Stimulated activated CD8-positive, alpha-beta memory T cell treated with anti-CD3 and anti-CD28 coated beads, Interleukin-2, amount 100 ng/mL, for 1 hour (primary cell): ENCODE measurements at places on chromosomes 16 and 17.

GRCh38 chr16:59252317-59252716 is 518.2 kb upstream of the GOT2 start:
- no peak for DNase-seq

- no peak for DNase-seq
These were observed 685 bp upstream of the PSMD3 start for GRCh38 chr17:39979893-39980350.

GRCh38 chr17:14352136-14352535 is 51.3 kb downstream of the HS3ST3B1 start:
- DNase-seq: no peak

DNA sequence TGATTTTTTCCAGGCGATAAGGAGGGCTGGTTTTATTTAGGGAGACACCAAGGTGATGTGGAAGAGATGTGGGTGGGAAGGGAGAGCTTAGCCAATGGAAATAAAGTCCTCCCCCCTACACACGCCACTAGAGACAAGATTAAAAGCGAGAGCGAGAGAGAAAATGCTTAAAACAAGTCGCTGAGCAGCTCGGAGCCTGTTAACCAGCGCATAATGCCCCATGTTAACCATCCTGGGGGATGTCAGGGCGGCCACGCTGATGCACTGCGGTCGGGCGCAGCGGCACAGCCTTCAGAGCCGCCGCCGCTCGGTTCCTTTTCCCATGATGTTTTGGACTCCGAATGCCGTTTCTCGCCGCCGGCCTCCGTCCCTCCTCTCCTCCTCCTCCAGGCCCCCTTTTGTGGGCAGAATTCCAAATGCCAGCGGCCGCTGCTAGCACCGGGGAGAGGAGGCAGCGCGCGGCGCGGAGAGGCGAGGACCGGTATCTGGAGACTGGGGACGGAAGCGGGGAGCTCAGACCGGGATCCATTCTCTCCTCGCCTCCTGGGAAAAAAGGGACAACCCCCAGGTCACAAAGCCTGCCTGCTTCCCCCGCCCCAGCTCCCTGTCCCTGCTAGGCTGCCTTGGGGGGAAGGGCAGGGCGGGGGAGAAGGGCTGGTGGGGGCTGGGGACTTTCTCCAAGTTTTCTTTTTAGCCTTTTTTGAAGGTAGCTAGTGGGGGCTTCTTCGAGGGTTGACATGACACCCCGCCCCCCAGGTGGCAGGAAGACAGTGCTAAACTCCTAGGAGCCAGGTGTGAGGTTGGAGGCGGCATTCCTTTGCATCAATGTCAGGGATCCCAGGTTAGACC is 98.1 kb upstream of the CCL2 start:
- no peak for DNase-seq

DNA sequence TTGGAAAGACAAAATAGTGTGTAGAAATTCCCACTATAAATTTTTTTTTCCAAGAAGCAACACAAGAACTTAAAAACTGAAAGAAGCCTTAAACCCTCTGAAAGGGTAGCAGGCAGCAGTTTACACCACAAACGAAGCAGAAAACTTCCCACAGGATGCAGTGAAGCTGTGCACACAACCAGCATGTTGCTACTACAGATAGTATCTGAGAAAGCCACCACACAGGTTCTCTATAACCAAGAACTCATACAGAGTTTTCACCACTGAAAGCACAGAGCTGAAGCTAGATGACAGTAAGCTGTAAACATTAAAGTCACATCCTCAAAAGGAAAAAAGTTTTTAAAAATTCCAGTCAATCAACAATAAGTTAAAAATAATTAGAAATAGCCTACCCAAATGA is 333.6 kb upstream of the MON1B start:
- no peak for DNase-seq

DNA sequence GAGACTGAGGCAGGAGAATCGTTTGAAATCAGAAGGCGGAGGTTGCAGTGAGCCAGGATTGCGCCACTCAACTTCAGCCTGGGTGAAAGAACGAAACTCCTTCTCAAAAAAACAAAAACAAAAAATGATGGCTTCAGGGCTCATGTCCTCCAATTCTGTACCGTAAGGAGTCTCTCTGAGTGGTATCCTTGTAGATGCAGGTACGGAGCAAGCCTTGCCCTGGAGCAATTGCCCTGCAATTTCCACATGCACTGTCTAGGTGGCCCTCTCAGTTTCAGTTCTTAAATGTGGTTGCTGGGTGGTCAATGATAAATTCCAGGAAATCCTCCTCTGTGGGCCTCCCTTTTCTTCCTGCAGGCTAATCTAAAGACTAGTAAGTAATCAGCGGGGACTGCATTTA is 10.6 kb downstream of the TMEM238L start:
- no peak for DNase-seq

GRCh38 chr16:4933433-4933832 is 3.5 kb downstream of the PPL start:
- DNase-seq: no peak

GRCh38 chr17:33521784-33522183 is 228.7 kb upstream of the ASIC2 start:
- DNase-seq: no peak

GRCh38 chr17:5598457-5598856 is 14.1 kb upstream of the NLRP1 start:
- no peak for DNase-seq

DNA sequence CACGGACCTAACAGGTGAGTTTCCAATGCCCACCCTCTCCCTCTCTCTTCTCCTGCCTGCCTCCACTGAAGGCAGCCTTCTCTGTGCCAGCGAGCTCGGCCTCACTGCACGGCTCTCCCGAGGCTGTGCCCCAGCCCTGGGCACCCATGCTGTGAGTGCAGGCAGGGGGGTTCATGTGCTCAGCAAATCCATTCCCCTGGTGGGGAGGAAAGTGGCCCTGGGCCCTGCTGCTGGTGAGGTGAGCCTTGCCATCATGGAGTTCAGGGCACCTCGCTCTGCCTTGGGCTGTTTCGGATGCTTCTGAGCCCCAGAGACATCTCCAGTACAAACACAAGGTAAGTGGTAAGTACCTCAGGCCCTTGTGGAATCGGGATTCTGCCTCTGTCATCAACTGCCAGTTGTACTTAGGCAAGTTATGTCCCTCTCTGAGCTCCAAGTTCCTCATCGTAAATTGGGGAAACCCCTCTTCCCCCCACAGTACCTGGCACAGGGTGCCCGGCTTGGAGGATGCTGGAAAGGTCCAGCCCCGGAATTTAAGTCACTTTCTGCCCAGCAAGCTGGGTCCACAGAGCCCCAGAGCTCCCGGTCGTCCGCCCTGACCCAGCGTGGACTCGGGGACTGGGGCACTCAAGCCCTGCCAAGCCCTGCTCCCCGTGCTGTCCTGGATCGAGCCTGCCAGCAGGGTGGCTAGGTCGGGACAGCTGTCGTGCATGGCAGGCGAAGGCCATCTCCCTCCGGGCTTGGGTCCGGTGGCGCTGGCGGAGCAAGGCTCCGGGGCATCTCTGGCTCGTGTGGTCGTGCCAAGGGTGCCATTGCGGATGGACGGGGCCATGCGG is 684 bp upstream of the NUDT16L1 start:
- no peak for DNase-seq

- DNase-seq: no peak
These were observed 74.9 kb upstream of the HS3ST2 start for GRCh38 chr16:22739077-22739476.

DNA sequence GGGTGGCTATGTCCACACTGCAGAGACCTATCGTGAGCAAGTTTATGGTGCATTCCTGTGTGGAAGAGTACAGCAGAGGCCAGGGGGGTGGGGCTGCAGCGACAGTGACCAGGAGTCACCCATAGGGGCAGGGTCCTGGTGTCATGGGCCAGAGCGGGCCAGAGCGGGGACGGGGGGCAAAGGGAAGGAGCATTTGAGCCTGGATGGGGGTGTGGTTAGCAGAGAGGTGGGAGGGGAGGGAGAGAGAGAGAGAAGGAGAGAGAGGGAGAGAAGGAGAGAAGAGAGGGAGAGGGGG is 17.8 kb downstream of the JPH3 start:
- DNase-seq: no peak

GRCh38 chr16:67154578-67155294 is 3.9 kb upstream of the B3GNT9 start:
- no peak for DNase-seq

DNA sequence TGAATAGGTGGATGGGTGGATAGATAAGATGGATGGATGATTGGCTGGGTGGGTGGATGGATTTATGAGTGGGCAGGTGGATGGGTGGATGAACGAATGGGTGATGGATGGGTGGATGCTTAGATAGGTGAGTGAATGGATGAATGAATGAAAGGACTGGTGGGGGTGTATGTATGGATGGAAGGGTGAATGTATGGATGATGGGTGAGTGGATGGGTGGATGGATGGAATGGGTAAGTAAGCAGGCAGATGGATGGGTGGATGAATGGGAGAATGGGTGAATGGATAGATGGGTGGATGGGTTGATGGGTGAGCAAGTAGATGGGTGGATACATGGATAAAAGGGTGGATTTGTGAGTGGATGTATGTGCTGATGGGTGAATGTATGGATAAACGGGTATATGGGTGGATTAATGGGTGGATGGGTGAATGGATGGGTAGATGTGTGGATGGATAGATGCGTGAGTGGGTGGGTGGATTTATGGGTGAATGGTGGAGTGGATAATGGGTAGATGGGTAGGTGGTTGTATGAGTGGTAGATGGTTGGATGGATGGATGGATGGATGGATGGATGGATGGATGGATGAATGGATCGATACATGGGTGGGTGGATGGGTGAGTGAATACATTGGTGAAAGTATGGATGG is 682.6 kb downstream of the HS3ST4 start:
- DNase-seq: no peak

DNA sequence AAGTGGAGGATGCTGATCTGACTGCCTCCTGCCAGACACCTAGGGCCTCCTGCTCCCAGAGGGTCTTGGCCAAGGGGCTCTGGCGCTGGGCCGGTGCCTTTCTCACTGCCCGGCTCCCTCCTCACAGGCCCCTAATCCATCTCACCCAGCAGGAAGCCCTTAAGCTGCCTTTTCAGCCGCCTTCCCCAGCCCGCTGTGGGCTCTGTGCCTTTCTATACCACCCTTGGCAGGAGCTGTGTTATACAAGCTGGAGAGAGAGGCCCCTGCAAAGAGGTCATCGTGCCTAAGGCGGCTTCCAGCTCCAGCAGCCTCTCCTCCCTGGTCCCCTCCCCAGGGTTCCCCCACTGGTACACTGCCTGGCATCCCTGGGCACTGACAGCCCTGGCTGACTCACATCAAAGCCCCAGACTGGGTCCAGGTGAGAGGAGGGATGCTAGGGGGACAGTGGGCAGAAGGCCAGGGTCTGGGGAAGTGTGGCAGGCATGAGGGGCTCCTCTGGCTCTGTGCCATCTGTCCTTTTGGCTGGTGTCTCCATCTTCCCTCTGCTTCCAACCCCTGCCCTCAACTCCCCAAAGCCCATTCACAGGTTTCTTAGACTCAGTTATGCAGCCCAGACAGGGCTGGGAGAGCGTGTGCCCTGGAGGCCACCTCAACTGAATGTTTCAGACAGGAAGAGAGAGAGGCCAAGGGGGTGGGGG is 15.3 kb upstream of the FZD2 start:
- DNase-seq: no peak

GRCh38 chr16:48591976-48592375 is 18.0 kb downstream of the N4BP1 start:
- DNase-seq: no peak

DNA sequence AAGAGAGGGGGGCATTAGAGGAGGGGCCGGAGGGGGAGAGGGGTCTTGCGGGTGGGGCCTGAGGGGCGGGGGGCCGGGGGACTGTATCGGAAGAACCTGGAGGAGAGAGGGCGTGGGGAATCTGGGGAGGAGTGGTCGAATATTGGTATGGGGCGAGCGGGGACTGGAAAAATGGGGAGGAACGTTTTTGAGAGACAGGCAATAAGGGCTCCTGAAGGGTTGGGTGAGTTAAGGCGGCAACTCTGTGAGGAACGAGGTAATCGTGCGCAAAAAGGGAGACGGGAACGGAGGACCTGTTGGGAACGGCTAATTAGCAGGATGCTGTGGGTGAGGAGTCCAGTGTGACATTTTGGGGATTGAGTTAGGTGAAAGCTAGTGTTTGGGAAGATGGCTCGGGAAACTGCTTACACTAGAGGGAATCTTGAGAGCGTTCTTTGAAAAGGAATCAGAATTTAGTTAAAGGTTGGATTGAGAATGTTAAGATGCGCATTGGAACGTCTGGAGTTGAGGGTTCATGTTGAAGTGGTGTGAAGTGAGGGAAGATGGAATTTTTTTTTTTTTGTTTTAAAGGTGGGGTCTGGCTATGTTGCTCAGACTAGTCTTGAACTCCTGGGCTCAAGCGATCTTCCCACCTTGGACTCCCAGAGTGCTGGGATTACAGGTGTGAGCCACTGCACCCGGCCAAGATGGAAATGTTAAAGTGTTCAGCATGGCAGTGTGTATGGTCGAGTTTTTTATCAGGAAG is 662 bp downstream of the WIPF2 start:
- peak; percentile 5 for DNase-seq

GRCh38 chr17:64410750-64411490 is 20.3 kb upstream of the PECAM1 start:
- no peak for DNase-seq

- DNase-seq: no peak
These were observed 165.0 kb upstream of the ELAC2 start for GRCh38 chr17:13182854-13183253.

DNA sequence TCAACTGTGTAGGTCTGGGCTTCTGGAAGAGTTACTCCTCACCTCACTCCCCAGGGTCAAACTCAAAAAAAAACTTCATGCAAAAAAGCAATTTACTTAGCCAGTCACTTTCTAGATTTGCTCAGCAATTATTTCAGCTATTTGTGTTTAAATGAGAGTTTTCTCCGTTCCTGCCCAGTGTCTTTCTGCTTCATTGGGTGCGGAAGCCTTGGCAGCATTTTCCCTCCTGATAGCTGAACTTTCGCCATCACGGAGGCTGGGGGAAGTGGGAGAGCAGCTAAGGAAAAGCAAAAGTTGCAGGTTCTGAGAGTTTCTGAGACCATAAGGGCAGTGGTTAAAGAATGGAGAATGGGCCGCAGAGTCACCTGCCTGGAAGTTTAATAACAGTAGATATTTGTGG is 287.1 kb upstream of the DYNLRB2 start:
- no peak for DNase-seq

- no peak for DNase-seq
These were observed 241.0 kb downstream of the XYLT1 start for GRCh38 chr16:17229766-17230165.

- DNase-seq: no peak
These were observed 54.3 kb upstream of the DLX4 start for GRCh38 chr17:49914664-49915063.

DNA sequence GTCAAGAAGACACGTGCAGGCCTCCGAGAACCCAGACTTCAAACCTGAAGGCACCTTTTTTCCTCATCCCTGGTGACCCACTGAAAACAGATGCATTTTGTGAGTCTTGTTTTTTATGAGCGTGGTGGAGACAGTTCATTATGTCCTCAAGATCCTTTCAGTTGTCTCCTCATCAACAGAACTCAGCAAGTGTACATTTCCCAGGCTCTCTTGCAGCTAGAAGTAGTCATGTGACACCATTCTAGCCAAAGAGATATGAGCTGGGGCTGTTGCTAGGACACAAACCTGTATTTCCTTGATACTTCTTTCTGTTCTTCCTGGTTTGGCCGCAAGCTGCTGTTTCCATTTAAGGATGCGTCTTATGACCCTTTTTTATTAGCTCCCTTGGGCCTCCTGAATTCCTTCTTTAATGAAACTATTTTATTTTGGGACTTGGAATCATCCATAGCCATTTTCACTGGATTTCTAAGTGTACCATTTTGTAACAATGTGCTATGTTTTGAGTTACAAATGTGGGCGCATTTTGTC is 135.7 kb upstream of the FOXF1 start:
- no peak for DNase-seq
